Adrenal gland (tissue), 19 donors: ENCODE measurements at places on chromosomes 5 and 9. TPM values are rescaled to one million over a fixed set of nuclear protein-coding genes. Genes with fewer than 3 reads are reported as not detected.

GRCh38 chr5:163604013-163604412, 98.6 kb downstream of the MAT2B start:
- no peaks in the 10 kb centered on the region for H3K27me3 ChIP-seq
- H3K4me3 ChIP-seq, result no peak overlapping the region
- H3K36me3 ChIP-seq, result no peaks in the 10 kb centered on the region
- H3K4me1 ChIP-seq, result no peaks in the 10 kb centered on the region
- no peak for DNase-seq

GRCh38 chr5:175864296-175864695, 7.1 kb upstream of the CPLX2 start:
- DNase-seq, result no peak
- H3K4me1 ChIP-seq, result no peaks in the 10 kb centered on the region
- no peaks in the 10 kb centered on the region for H3K27me3 ChIP-seq
- no peak overlapping the region for H3K4me3 ChIP-seq
- H3K36me3 ChIP-seq, result no peaks in the 10 kb centered on the region

GRCh38 chr9:111527347-111527746, 2.4 kb downstream of the ZNF483 start:
- no peak overlapping the region for H3K27ac ChIP-seq
- no peaks in the 10 kb centered on the region for H3K36me3 ChIP-seq
- H3K4me3 ChIP-seq, result no peak overlapping the region
- H3K27me3 ChIP-seq, result no peaks in the 10 kb centered on the region
- DNase-seq, result no peak
- no peaks in the 10 kb centered on the region for H3K4me1 ChIP-seq

GRCh38 chr5:32638309-32638708, 53.0 kb downstream of the SUB1 start:
- H3K27me3 ChIP-seq, result no peaks in the 10 kb centered on the region
- no peak overlapping the region for H3K27ac ChIP-seq
- DNase-seq, result no peak
- no peaks in the 10 kb centered on the region for H3K4me1 ChIP-seq

DNA sequence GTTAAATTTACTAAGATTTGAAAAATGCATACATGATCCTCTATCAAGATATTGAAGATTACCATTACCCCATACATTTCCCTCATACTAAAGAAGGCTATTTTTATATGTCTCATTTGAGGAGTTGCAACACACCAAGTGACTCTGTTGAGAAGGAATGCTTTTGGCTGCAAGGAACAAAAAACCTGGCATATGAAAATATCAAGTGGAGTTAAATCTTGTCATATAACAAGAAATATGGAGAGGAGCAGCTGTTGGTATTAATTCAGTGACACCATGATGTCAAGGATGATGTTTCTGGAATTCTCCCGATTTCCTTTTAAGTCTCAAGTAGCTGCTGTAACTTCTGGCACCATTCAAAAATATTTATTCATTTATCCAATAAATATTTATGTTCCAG, 193.8 kb downstream of the CSNK1G3 start:
- DNase-seq, result no peak
- H3K27me3 ChIP-seq, result no peaks in the 10 kb centered on the region
- H3K36me3 ChIP-seq, result no peaks in the 10 kb centered on the region
- H3K4me1 ChIP-seq, result no peaks in the 10 kb centered on the region

Gene DRD1
- total RNA-seq, result 1.3 TPM
